Lower leg skin (tissue), 4 donors: ENCODE measurements at places on chromosomes 16 and 17. TPM values are rescaled to one million over a fixed set of nuclear protein-coding genes. Genes with fewer than 3 reads are reported as not detected.

GRCh38 chr17:77273397-77274085 lies 132.8 kb downstream of the SEC14L1 start:
- no peak for DNase-seq

GRCh38 chr17:358491-359151 lies 6.0 kb upstream of the RPH3AL start:
- DNase-seq: peak; percentile 83

GRCh38 chr17:75241143-75241430 lies 20.3 kb downstream of the GGA3 start:
- no peak for DNase-seq

GRCh38 chr17:32523827-32524552 lies 37.2 kb downstream of the CDK5R1 start:
- no peak for DNase-seq

DNA sequence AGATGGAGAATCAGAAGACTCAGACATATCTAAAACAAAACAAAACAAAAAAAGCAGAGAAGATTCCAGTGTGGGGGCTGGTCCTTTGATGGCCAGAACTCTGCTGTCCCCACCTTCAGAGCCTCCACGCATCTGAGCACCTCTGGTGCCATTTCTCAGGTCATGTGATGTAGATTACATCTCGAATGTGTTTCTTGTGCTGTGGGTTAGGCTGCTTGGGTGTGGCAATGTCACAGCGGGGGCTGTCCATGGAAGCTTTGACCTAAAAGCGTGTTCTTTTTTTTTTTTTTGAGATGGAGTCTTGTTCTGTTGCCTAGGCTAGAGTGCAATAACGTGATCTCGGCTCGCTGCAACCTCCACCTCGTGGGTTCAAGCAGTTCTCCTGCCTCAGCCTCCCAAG lies 51.2 kb downstream of the PLD6 start:
- no peak for DNase-seq

DNA sequence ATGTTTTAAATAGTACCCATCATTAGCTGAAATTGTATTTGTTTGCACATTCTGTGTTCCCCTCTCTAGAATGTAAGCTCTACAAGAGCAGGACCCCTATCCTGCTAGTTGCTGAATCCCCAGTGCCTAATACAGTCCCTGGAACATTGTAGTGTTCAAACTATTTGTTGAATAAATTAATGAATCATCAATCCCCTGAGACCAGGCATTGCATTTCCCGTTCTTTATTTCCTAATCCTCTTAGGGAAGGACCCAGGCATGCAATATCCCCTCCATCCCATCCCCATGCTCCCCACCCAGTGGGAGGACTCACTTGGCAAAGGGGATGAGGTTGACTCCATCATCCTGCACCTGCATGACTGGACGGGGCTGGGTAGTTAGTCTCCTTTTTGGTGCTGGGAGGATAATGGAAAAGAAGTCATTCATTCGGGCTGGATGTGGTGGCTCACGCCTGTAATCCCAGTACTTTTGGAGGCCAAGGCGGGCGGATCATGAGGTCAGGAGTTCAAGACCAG lies 3.2 kb downstream of the INCA1 start:
- DNase-seq: no peak

DNA sequence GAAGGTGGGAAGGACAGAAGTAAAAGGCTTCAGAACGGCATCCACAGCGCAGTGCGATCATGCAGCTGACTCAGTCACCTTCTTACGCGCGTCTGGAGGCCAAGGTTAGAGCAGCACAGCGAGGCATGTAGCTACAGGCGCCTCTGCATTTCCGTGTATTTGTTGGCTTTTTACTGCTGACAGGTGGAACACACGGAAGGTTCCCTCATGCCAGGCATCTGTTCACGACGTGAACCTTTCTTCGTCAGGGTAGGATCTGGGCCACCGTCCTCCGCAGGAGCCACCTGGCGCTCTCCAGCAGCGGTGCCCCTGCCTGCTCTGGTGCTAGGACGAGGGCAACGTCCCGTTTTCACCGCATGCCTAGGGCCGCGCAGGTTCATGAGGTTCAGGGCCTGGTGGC lies 15.3 kb downstream of the TMEM204 start:
- no peak for DNase-seq

DNA sequence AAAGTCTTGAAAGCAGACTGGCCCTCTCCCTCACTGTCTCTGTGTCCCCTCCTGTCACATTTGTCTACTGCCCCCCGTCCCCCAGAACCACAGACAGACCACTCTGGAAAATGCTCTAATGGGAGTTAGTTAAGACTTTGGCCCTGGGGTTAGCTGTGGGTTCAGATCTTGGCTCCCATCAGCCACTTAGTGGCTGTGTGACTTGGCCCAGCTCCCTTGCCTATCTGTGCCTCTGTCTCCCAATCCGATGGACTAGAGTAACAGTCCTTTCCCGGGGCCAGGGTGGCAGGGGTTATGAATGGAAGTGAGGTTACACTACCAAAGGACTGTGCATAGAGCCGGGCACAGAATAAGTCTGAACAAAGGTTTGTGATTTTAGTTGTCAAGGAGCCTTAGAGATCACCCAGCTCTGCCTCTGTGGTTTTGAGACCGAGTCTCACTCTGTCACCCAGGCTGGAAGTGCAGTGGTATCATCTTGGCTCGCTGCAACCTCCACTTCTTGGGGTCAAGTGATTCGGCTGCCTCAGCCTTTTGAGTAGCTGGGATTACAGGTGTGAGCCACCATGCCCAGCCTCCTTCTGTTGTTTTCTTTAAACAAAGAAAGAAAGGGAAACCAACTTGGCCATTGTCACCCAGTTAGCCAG lies 23.7 kb downstream of the PPL start:
- DNase-seq: no peak

DNA sequence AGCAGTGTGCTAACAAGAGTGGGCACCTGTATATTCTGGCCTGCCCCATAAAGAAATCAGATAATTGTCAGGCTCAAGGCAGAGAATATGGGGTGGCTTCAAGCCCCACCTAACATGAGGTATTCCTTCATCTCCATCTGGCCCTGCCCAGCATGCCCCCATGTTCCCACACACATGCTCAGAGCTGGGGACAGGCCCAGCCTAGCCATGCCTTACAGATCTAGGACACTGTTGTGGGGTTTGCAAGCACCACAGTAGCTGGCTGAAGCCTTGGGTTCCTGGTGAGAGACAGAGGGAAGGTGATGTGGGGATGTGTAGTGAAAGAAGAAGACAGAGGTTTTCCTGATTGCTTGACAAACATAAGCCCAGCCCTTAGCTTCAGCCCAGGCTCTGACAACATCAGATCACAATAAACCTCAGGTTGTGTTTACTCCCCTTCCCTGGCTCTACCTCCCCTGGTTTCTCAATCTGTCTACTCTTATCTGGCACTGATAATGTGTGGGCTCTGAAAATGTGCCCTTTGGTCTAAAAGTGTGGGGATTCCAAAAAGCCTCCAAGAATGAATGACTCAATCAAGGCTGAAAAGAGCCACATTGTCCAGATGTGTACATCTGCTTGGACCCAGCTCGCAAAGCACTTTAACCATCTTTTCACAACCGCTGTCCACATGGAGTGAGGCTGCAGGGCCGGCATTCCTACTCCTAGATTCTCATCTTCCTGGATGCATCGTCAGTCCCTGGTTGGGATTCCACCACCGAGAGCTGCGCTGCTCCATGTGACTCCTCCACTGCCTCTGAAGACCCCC lies 34.4 kb downstream of the CDRT4 start:
- DNase-seq: peak; percentile 63

- no peak for DNase-seq
Measured at GRCh38 chr17:4304417-4305027, 40.7 kb upstream of the ANKFY1 start.

Gene GUCY2D
- not detected for total RNA-seq

Gene RNF227
- total RNA-seq: 111 TPM

Gene KRTAP16-1
- total RNA-seq: 5.9 TPM

Gene KRT9
- 0.47 TPM for total RNA-seq
